ENCODE measurements at places on chromosomes 7 and 10.

GRCh38 chr10:3661271-3661670 is 123.7 kb downstream of the KLF6 start:
- DNase-seq = no peak

DNA sequence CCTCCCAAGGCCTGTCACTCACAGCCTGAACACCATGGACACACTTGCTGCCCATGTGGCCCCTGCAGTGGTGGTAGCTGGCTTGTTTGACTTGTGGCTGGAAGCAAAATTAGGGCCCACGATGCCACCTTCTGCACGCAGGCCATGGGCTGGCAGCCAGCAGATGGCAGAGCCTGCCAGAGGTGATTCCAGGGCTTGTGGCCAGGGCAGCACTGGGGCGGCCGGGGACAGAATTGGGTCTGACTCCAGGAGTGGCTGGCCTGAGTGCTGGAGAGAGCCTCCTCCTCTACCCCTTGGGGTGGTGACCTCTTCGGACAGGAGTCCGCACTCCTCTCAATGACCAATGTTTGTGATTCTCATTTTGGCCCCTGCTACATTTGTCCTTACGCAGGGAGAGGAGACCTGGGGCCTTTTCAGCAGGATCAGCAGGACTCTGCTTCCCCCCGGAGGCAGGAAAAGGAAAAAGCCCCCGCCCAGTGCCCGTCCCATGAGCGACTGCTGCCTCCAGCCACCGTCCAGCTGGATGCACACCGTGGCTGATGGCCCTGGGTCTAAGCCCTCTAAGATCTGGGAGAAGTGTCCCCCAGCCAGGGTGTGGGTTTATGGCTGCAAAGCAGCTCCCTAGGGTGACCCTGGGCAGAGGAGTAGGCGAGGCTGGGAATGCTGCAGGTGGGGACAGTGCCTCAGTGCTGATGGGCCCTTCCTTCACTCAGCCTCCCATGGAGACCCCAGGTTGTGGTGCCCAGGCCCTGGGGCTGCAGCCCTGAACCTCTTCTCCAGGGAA is 26.5 kb downstream of the DNAJB12 start:
- no peak for DNase-seq

GRCh38 chr10:3655528-3655927 is 129.5 kb downstream of the KLF6 start:
- DNase-seq = no peak

DNA sequence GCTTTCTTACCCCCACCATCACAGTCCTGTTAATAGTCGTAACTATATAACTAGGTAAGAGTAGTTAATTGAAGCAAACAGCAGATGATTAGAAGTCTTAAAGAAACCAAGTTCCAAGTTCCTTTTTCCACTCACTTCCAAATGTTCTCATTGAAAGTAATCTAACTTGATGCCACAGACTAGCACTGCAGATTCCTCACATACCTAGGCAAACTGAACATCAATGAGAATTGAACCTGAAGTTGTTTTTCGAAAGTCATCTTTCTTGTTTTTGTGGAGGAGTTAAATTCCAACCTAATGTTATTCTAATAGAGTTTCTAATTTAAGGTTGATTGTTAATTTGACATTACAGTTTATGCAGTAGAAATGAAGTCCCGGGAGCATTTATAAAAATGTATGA is 5.5 kb downstream of the PRKG1 start:
- no peak for DNase-seq

- no peak for DNase-seq
These were observed 512.9 kb downstream of the SUGCT start for GRCh38 chr7:40647719-40648118.
